ENCODE measurements at places on chromosomes 7 and 10.
A peak's percentile ranks its signal among the peaks of the same experiment; 100 is the strongest.

GRCh38 chr7:104960741-104961448, 53.1 kb upstream of the KMT2E start:
- DNase-seq: no peak

DNA sequence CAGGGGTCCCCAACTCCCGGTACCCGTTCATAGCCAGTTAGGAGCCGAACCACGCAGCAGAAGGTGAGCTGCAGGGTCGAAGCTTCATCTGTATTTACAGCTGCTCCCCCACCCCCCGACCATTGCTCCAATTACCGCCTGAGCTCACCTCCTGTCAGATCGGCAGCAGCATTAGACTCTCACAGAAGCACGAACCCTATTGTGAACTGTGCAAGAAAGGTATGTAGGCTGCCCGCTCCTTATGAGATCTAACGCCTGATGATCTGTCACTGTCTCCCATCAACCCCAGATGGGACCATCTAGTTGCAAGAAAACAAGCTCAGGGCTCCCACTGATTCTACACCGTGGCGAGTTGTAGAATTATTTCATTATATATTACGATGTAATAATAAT, 14.6 kb upstream of the AZGP1 start:
- no peak for DNase-seq

- no peak for DNase-seq
These were observed 75.3 kb downstream of the JMJD1C start for GRCh38 chr10:63390521-63390920.

- no peak for DNase-seq
These were observed 2.2 kb upstream of the GET4 start for GRCh38 chr7:874031-874749.

- DNase-seq: no peak
These were observed 123.7 kb upstream of the ADAM12 start for GRCh38 chr10:126511917-126512479.

- no peak for DNase-seq
These were observed 55.5 kb downstream of the KDM7A start for GRCh38 chr7:140121326-140121725.

DNA sequence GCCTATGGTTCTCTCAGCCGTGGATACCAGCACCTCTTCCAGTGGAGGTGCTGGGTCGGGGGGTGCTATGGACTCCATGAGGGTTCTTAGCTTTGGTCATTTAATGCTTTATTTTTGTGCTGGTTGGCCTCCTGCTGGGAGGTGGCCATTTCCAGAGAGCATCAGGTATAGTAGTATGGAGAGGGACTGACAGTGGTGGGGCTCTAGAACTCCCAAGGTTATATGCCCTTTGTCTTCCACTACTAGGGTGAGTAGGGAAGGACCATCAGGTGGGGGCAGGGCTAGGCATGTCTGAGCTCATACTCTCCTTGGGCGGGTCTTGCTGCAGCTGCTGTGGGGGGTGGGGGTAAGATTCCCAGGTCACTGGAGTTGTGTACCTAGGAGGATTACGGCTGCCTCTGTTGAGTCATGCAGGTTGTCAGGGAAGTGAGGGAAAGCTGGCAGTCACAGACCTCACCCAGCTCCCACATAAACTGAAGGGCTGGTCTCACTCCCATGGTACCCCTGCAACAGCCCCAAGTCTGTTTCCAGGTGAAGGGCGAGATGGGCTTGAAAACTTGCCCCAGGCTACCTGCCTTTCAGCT, 763.2 kb upstream of the LRRTM3 start:
- no peak for DNase-seq

GRCh38 chr7:116162254-116162653, 48.1 kb upstream of the TES start:
- no peak for DNase-seq

DNA sequence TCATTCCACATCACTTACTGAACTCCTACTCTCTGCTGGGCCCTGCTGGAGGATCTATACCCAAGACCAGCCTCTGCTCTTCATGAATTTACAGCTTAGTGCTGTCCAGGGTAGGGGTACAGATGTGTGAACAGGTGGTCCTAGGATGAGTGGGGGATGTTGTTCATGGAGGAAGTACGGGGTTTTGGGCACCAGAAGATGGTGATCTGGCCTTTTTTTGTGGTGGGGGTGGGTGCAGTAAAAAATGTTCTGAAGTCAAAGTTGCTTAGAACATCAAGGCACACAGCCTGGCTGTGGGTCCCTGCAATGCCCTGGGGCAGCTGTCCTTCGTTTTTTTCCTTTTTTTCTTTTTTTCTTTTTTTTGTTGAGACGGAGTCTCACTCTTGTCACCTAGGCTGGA, 34.2 kb upstream of the GNA12 start:
- DNase-seq: no peak

GRCh38 chr10:48446785-48447184, 140.3 kb downstream of the MAPK8 start:
- no peak for DNase-seq

- DNase-seq: no peak
These were observed 488.3 kb downstream of the TNS3 start for GRCh38 chr7:47093320-47094234.

- DNase-seq: no peak
These were observed 225.7 kb downstream of the PLXDC2 start for GRCh38 chr10:20041931-20042330.

DNA sequence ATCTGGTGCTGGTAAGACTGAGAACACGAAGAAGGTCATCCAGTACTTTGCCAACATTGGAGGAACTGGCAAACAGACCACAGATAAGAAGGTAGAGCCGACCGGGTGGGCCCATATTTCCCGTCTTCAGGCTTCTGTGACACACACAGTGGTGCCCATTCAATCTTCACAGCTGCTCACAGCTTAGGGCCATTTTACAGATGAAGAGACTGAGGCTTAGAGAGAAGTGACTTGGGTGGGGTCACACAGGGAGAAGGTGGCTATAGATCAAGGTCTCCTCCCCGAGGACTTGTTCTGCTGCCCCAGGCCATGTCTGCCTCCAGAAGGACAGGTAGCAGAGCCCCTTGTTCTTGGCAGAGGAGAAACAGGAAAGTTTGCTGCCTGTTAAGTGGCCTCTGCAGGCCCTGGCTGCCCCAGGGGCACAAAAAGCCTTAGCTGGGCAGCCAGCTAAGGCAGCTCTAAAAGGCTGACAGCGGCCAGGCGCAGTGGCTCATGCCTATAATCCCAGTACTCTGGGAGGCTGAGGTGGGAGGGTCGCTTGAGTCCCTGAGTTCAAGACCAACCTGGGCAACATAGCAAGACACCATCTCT, 22.6 kb upstream of the MYH16 start:
- no peak for DNase-seq

GRCh38 chr7:55030314-55030713, 11.5 kb downstream of the EGFR start:
- DNase-seq: no peak

DNA sequence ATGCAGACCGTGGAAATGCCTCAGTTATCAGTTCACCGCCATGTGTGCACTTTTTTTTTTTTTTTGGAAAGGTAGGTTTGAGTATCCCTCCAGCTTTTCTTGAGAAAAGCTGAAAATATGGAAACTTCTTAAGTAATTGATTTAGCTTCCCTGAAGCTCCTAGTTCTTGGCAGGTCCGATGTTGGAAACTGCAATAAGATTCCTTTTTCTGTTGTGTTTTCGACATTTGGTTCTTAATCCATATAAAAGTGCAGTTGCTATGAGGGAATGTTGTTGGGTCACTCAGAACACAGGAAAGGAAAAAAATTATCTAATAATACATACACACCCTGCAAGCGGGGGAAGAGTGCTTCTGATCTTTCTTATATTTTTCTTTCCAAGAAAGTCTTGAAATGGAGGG, 665.2 kb downstream of the INHBA start:
- DNase-seq: no peak

- DNase-seq: no peak
These were observed 91.9 kb upstream of the MBL2 start for GRCh38 chr10:52864201-52865106.

DNA sequence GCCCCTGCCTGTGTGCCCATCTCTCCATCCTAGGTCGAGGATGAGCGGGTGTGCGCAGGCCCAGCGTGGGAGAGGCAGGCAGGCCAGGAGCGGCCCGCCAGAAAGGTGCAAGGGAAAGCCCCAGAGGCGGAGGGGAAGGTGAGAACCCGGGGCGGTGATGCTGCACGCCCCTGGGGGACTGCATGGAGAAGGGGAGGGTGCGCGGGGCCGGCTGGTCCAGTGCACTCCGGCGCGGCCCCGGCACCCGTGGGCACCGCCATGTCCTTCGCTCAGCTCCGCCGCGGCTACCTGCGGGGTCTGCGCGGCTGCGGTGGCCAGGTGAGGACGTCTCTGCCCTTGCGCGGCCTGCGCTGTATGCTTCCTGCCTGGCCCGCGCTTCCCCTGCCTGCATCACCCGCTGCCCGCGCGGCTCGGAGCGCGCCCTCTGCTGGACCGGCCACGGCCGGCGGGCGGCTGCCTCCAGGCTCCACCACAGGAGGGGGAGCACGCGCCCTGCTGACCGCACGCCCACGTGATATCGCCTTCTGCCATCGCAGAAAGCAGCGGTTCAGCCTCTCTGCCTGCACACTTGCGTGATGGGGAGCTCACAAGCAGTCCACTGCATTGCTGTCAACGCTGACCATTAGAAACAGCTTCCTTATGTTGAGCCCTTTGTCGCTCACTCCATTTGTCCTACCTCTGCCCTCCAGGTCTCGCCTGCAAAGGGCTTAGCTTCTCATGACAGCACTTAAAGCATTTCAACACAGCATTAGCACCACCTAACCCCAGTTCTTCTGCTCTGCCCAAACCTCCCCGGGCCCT, 73.9 kb downstream of the CXCL12 start:
- DNase-seq: peak; percentile 49

DNA sequence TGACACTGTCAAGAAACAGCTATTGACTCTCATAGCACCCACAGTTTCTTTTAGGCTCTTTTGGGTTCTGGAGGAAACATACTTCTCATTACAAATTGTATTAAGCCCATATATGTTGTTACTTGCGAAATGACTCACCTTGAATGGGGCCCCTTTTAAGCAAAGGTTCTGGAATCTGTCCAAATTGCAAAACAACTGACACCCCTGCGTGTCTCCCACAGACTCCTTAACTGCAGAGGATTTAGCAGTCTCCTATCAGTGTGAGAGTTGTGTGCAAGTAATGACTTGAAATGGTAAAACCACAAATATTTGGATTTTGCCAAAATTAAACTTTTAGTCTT, 192.3 kb downstream of the DNAJC1 start:
- no peak for DNase-seq

DNA sequence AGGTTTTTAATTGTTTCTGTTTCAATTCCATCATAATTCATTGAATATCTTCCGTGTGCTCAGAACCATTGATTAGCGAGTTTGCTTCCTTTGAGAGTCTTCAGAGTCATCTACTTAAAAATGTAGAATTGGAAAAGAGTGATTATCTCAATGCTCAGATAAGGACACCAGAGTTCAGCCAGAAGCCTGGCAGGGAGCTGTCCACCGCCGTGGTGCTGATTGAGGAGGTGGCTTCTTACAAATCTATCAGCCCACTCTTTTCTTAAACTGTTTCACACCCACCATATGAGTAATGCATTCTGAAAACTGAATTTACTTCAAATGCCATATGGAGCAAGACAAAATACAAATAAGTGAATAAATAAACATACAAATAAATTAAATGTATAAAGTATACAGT, 79.3 kb downstream of the INSYN2A start:
- DNase-seq: no peak

GRCh38 chr10:5524641-5525560, at the start of gene CALML3:
Gene CALML3 (plus strand): TSS chr10:5524961. CDS start chr10:5525086, 125 bp downstream.
- DNase-seq: no peak

All from stimulated activated CD4-positive, alpha-beta T cell treated with anti-CD3 and anti-CD28 coated beads, Interleukin-12 subunit alpha, Interleukin-12 subunit beta, amount 100 ng/mL, for 24 hours (primary cell).